Lower lobe of right lung (tissue), 2 donors: ENCODE measurements at places on chromosomes 3 and 15. TPM values are rescaled to one million over a fixed set of nuclear protein-coding genes. Genes with fewer than 3 reads are reported as not detected.

DNA sequence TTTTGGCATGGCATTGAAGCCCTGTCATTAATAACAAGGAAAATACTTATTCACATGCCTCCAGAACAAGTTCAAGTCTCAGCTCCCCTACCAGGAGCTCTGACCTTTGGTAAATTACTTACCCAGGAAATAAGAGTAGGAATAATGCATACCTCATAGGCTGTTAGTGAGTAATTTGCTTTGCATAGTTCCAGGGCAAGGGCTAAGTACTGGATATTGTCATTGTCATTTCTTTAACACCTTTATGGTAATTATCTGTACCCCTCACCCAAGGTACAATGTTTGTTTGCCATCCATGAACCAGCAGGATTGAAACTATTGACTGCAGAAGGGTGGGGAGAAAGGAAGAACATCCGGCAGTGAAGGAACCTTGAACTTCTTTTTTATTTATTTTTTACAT is 148.5 kb downstream of the SOX2 start:
- peaks cover 6% of the 10 kb centered on the region for H3K27me3 ChIP-seq
- no peaks in the 10 kb centered on the region for H3K4me1 ChIP-seq
- no peak for DNase-seq
- H3K27ac ChIP-seq = no peak overlapping the region
- no peak overlapping the region for H3K4me3 ChIP-seq

- no peaks in the 10 kb centered on the region for H3K4me1 ChIP-seq
- no peak overlapping the region for H3K4me3 ChIP-seq
- H3K27ac ChIP-seq = no peak overlapping the region
- no peaks in the 10 kb centered on the region for H3K27me3 ChIP-seq
- H3K36me3 ChIP-seq = no peaks in the 10 kb centered on the region
Observed at GRCh38 chr15:69225355-69226022, 65.1 kb downstream of the GLCE start.

DNA sequence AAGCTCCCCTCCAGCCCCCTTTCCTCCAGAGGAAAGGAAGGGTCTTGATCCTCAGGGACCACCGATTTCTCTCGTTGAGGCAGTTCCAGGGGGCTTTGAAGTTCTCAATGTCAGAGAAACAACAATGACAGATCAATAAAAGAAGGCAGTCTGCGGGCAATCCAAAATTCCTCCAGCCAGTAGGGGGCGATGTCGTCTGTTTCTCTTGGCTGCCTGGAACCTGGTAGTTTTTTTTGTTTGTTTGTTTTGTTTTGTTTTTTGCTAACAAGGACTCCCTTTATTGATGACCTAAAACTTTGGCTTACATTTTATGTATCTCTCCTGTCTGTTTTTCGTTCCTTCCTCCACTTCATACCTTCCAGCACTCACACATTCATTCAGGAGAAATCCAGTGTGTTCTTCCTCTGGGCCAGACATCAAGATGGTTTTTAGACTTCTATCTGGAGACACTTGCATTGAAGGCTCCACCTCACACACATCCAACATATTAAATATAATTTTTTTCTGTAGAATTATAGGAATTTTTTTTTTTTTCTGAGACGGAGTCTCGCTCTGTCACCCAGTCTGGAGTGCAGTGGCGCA is 276.6 kb downstream of the RPLP1 start:
- H3K4me1 ChIP-seq = peaks cover 16% of the 10 kb centered on the region
- no peak overlapping the region for H3K27ac ChIP-seq
- H3K27me3 ChIP-seq = no peaks in the 10 kb centered on the region
- no peak overlapping the region for H3K4me3 ChIP-seq

GRCh38 chr3:40516201-40516600 is 8.6 kb upstream of the ZNF621 start:
- no peaks in the 10 kb centered on the region for H3K27me3 ChIP-seq
- H3K4me3 ChIP-seq = no peak overlapping the region
- peaks cover 44% of the 10 kb centered on the region for H3K36me3 ChIP-seq
- H3K4me1 ChIP-seq = no peaks in the 10 kb centered on the region
- no peak for DNase-seq

DNA sequence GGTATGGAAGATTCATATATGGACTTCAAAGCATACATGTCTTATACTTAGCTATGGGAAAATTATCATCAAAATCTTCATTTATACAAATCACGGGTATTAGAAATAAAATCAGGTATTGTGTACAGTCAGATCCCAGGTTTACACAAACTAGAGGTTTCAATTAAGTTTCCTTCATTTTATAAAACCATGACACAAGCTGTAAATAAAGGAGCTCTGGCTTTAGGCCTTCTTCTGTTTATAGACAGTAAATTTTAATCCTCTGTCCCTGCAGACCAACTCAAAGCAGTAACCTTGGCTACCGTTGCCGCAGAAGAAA is 68.8 kb upstream of the CHD2 start:
- H3K36me3 ChIP-seq = no peaks in the 10 kb centered on the region
- peak overlapping the region; percentile 37 for H3K4me3 ChIP-seq
- H3K27me3 ChIP-seq = no peaks in the 10 kb centered on the region
- H3K27ac ChIP-seq = peak overlapping the region; percentile 91
- DNase-seq = no peak

DNA sequence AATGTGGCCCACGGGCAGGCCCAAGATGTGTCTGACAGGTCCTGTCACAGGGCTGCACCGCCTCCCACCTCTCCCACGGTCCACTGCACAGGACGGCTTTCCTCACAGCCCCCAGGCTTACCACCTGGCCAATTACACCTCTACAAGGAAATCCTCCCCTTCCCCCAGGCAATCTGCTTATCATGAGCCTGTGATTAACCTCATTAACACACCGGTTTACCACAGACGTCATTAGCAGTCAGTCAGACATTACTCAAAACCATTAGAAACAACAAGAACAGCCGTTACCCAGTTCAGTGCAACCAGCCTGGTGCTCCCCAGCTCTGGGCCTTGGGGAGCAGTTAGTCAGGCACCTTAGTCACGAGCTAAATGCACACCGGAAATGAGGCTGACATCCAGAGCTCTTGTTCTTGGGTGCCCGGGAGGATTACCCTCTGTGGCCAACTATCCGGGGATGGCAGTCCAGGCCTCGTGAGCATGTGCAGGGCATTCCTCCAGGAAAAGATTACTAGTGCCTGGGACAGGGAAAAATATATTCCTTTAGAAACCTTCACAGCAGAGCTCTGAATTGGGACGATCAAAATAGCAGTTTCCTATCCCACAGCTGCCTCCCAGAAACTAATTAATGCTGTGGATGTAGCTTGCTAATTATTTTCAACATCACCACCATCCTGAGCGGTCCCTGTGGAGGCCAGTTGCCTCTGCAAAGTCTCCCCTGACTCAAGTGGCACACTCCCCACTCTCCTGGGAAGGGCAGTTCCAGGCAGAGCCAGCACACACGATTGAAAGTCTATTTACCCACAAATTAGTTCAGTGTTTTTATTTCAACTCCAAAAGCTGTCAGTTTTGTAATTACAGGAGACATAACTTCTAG is 117.4 kb upstream of the ZBED2 start:
- no peaks in the 10 kb centered on the region for H3K27me3 ChIP-seq
- no peak overlapping the region for H3K4me3 ChIP-seq
- no peaks in the 10 kb centered on the region for H3K36me3 ChIP-seq
- H3K4me1 ChIP-seq = no peaks in the 10 kb centered on the region
- no peak overlapping the region for H3K27ac ChIP-seq

DNA sequence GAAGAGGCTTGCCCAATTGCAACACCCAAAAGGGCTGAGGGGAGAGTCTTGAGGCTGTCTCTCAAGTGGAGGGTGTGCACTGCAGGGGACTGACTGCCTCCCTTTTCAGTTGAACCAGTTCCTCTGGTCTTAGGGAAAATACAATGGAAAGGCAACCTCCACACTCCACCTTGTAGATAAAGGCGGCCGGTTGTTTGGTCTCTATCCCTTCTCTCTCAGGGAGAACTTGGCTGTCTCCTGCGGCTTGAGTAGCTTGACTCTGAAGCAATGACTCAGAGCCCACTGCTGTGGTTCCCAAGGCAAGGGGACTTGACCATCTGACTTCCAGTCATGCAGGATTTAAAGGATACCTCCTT is 143.2 kb upstream of the UMPS start:
- no peak overlapping the region for H3K4me3 ChIP-seq
- H3K36me3 ChIP-seq = no peaks in the 10 kb centered on the region
- H3K27me3 ChIP-seq = peaks cover 6% of the 10 kb centered on the region
- H3K27ac ChIP-seq = no peak overlapping the region

- H3K27me3 ChIP-seq = no peaks in the 10 kb centered on the region
- DNase-seq = peak; percentile 63
- peaks cover 25% of the 10 kb centered on the region for H3K4me1 ChIP-seq
- peak overlapping the region; percentile 99 for H3K27ac ChIP-seq
Observed at GRCh38 chr15:35545316-35545823, 595 bp downstream of the DPH6 start.

- H3K36me3 ChIP-seq = no peaks in the 10 kb centered on the region
- H3K4me3 ChIP-seq = no peak overlapping the region
- no peaks in the 10 kb centered on the region for H3K4me1 ChIP-seq
- H3K27me3 ChIP-seq = no peaks in the 10 kb centered on the region
- no peak for DNase-seq
Observed at GRCh38 chr3:56291244-56291680, 177.0 kb downstream of the ERC2 start.

DNA sequence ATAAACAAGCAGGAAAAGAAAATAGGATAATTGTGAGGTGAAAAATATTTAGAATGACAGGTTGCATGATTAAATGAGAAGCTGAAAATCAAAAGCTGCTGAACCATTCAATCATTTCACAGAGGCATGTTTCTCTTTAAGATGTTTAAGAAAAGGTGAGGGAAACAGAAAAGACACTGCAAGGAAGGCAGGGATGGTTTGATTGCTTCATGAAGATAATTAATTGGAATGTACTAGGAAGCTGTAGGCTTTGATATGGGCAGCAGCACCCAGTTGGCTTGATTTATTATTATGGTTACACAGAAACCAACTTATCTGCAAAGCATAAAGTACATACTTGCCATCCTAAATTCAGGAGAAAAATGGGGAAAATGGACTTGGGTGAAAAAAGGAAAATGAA is 234.6 kb downstream of the SUCLG2 start:
- no peaks in the 10 kb centered on the region for H3K4me1 ChIP-seq
- H3K4me3 ChIP-seq = no peak overlapping the region
- no peaks in the 10 kb centered on the region for H3K27me3 ChIP-seq
- no peak overlapping the region for H3K27ac ChIP-seq
- DNase-seq = no peak

DNA sequence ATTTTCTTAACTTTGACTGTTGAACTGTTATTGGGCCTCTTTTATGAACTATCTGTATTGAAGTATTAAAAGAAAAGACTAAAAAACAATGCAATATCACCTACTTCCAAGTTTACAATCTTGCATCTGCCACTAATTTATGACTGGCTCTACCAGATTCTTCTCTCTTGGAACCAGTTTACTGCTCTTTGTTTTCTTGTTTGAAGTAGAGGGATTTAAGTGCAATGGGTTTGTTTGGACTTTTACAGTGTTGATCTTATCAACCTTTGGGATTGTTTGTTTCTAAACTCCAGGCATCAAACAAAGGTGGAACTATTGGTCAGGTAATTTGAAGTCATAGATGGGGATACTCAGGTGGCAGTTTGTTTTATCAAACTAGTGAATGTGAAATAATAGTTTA is 43.0 kb upstream of the MEIS2 start:
- no peaks in the 10 kb centered on the region for H3K4me1 ChIP-seq
- H3K27me3 ChIP-seq = no peaks in the 10 kb centered on the region
- no peak for DNase-seq
- no peak overlapping the region for H3K27ac ChIP-seq
- H3K36me3 ChIP-seq = no peaks in the 10 kb centered on the region

DNA sequence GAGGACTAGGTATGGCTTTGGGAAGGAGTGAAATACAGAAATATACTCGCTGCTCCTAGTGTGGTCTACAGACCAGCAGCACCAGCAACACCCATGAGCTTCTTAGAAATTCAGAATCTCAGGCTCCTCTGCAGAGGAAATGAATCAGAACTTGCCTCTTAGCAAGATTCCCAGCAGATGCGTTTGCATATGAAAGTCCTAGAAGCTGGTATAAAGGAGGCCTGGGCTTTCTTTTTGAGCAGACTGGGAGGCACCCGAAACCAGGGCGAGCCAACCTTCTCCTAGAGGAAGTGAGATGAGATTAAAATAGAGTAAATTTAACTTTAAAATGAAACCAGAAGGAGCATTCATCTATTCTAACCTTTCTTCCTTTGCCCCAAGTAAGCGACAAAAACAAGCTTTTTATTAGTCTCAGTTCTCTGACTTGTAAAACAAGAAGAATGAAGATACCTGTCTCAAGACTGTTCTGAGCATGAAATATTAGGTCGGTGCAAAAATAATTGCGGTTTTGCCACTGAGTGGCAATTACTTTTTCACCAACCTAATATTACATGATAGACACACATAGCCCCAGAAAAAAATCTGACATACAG is 140.0 kb downstream of the PDZRN3 start:
- H3K4me3 ChIP-seq = no peak overlapping the region
- DNase-seq = no peak
- H3K4me1 ChIP-seq = peaks cover 18% of the 10 kb centered on the region

DNA sequence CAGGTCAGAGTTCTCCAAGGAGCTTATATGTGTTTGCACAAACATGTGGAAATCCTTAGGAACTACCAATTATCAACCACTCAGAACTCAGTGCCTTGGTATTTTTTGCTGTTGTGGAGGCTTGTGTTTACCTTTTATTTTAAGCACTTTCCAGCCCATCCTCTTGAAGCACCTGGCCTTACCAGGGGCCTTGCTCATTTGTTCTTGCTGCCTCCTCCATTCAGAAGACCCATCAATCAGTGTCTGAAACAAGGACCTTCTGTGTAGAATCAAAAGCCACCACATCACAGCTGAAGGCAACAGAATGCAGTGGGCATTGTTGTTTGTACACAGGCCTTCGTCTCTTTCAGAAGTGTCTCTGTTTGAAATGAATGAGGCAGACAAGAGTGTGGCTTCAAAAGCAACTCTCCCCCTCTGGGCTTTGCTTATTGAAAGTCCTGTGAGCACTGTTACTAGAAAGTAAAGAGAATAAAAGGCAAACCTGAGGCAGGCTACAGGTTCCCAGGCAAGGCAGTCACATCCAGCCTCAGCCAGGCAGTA is 24.5 kb upstream of the LIPC start:
- H3K4me1 ChIP-seq = no peaks in the 10 kb centered on the region
- H3K36me3 ChIP-seq = no peaks in the 10 kb centered on the region
- no peak overlapping the region for H3K27ac ChIP-seq
- H3K27me3 ChIP-seq = no peaks in the 10 kb centered on the region
- no peak overlapping the region for H3K4me3 ChIP-seq

Gene FAM219B
- total RNA-seq = 92.2 TPM

Gene IQCH
- total RNA-seq = 2.3 TPM

Gene VIPR1
- total RNA-seq = 212 TPM

Gene CYP8B1
- total RNA-seq = not detected
